Right lobe of liver (tissue), 6 donors: ENCODE measurements at places on chromosomes 6 and 20.

- no peak for DNase-seq
These were observed 5.2 kb downstream of the STK38 start for GRCh38 chr6:36542041-36542440.

GRCh38 chr6:156689656-156690055 is 87.5 kb upstream of the ARID1B start:
- no peak for DNase-seq

DNA sequence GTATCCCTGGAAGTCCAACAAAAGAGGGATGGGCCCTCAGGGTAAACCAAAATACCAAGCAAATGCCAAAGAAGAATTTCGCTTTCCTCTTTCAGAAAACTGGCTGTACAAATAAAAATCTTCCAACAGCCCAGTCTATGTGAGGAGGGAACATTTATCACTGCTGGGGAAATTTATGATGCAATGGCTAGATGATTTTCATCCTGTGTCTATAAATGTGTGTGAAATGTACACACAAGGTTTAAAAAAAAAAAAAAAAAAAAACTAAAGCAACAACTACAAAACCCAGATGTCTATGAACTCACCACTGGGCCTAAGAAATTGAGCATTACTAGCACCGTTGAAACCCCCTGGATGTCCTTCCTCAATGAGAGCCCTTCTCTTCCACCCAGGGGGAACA is 68.7 kb upstream of the SLC4A11 start:
- no peak for DNase-seq

DNA sequence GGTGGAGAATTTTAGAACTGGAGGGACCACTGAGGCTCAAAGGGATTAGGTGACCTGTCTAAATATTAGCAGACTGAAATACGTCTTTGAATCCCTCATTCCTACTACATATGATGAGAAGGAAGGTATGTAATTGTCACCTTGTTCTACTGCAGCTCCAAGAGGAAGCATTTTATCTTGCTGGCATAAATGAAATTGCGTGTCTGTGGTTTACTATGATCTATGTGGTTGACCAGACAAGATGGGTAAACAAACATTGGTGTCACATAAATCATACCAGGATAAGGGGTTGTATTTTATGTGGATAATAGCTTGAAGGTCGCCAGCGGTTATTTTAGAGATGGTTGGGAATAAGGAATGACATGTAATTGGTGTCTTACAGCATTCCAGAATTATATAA is 78.2 kb downstream of the LAMA4 start:
- DNase-seq = no peak

GRCh38 chr6:165515963-165516624 is 146.9 kb downstream of the PDE10A start:
- DNase-seq = no peak

DNA sequence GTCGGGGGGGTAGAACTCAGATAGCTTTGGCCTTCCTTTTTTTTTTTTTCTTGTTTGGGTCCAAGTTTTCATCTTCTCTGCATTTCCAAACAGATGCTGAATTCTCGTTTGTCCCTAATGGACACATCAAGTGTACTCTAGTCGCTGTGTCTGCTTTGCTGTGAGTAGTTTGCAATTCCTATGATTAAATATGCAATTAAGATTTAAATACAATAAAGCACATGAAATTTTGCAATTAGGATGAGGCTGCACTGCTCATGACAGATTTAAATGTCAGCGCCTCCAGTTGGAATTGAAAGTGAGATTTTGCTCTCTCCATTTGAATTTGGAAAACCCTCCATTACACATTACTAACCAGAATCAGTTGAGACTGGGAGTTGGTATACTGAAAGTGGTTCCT is 70.4 kb downstream of the PFDN4 start:
- no peak for DNase-seq

GRCh38 chr20:51058017-51058416 is 35.1 kb upstream of the KCNG1 start:
- DNase-seq = no peak

DNA sequence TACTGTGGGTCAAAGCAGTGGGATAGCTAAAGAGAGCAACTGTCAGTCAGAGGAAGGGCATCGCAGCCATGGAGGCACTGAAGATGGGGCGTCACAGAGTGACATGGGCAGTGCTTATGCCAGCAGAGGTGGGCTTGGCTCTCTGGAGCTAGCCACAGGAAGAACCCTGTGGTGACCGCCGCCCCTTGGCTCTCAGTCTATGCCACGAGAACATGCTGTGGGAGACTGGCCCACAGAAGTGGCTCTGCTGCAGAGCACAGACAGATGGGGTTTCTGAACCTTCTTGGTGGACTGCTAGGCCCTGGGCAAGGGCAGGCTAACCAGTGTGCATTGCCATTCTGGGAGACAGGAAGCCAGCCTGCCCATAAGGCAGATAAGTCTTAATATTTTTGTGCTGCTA is 290.0 kb upstream of the SUPT3H start:
- no peak for DNase-seq

DNA sequence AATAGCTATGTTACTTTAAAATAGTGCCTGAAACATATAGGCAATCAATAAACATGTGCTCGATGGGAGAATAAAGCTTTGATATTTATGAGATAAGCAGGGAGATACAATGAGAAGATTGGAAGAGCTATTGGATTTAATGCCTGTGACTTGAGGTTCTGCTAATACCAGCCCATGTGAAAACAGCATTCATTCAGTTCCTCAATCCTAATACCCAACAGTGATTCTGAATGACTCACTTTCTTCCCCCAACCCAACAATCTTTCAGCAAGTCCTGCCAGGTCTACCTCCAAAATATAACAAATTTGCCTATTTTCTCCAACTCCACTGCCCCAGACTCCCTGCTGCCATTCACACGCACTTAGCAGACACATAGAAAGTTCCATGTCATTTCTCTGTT is 26.6 kb upstream of the KLHL31 start:
- no peak for DNase-seq

- no peak for DNase-seq
These were observed 166.0 kb downstream of the PREX1 start for GRCh38 chr20:48661575-48662455.

GRCh38 chr6:11093376-11093625 is 333 bp upstream of the SMIM13 start:
- no peak for DNase-seq

GRCh38 chr6:50791900-50792508 is 26.7 kb upstream of the TFAP2B start:
- no peak for DNase-seq

GRCh38 chr20:58981628-58982364 is 740 bp downstream of the NELFCD start:
- DNase-seq = peak; percentile 40

DNA sequence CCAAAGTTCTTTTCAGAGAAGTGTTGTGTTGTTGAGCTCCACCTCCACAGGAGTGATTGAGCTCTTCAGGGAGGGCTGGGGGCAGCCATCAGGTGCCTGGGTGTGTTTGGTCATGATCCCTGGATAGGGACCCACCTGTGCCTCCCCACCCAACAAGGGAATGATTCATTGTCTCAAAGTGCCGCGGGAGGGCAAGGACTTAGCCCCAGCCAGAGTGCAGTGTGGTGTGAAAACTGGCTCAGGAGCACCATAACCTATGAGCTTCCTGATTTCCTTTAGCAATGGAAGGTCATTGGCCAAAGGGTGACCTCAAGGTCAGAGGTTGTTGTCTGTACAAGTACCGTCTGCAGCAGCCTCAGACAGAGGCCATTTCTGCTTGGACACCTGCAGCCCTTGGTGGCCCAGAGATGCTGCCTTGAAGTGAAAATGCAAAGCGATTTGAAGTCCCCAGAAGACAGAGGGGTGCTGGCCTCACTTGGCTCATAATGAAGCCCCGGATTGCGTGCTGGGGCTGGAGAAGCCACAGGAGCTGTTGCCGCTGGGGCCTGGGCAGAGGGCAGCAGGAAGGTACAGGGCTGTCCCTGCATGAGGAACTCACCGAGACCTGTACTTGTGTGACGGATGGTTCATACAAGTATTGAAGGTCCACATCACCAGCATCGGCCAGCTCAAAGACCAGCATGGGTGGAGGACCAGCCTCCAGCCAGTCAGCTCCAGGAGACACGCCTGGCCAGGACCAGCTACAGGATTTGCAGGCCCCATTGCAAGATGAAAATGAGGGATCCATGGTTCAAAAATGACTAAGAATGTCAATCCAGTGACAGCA is 100.6 kb upstream of the DUSP22 start:
- DNase-seq = no peak

DNA sequence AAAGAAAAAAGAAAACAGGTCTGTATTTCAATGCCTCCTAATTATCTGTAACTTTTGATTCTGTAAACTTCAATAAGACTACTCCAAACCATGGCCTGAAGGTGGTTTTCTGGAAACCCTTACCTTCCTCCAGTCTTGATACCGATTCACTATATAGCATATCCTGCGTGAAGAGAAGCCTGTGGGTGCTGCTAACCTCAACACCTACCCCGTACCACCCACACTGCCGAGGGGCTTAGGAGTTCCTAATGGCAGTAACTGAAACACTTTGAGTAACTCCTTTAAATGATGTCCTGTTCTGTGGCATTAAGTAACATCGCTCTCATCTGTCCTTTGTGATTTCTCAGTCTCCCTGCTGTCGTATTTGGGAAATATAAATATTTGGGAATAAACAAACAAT is 104.5 kb upstream of the CARMIL1 start:
- DNase-seq = no peak

DNA sequence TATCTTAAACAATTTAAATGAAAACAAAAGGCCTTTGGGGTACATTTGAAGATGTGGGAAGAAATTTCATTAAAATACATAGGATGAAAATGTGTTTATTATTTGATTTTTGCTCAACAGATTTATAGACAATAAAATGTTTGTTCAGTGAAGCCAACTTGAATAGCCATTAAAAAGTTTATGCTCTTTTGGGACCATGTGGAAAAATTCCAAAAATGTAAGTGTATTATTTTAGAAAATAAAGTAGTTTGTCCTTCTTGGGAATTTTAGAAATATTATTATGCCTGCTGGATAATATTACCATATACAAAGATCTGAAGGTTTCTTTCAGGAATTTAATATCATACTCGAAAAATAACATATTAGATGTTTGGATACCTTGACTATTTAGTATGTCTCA is 131.3 kb downstream of the EPM2A start:
- DNase-seq = no peak

DNA sequence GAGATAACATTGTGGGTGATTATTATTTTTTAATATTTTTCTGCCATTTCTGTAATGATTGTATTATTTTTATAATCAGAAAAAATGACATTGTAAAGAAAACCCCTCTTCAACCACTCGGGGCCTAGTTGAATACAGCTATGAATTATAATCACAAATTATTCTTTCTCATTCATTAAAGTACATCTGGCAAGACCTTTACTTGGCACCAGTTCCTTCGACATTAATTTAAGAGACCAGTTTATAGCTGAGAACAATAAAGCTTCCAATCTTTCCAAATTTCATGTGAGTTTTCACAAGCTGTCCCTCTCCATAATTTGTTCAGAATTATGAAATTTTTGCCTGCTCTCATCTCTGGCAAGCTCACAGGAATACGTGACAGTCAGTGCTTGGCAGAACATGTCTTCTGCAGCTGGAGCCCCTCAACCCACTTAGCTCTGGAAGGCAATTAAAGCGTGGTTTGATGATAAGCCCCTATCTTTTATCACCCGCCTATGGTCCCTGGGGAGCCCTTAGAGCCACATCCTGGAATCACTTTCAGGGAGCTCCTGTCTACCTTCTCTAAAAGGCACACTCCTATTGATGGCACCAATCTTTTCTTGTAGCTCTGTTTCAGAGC is 237.2 kb upstream of the PRND start:
- DNase-seq = no peak

GRCh38 chr20:63695424-63696305 is 787 bp upstream of the TNFRSF6B start:
- peak; percentile 70 for DNase-seq

DNA sequence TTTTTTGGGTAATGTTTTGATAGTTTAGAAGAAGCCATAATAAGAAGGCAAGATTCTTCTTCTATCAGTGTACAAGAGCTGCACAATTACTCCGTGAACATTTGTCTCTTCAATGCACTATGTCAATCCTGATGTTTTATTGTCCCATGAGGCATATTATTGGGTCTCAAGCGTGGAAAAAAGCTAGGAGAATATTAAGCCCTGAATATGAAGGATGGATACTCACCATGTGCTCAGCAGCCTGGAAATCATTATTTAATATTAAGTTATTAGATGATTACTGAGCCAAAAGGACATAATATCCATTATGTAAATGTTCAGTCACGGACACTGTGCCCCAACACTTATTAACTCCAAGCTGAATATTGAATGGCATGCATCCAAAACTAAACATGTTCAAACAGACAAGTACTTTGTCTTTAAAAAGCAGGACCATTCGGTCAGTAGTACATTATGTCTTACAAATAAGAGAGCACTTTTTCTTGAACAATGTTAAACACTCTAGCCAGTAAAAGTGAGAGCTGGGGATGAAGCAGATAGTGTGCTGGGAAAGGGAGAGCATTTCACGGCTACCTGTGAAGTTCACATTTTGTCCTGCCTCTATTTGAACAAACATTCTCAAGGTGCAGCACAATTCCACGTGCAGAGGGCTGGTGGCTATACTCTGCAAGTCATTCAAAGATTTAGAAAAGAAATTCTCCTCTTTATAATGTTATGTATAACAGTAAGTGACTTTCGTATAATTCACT is 70.6 kb upstream of the CNR1 start:
- DNase-seq = no peak

- peak; percentile 85 for DNase-seq
These were observed 23.6 kb downstream of the LRP11 start for GRCh38 chr6:149840345-149841075.

DNA sequence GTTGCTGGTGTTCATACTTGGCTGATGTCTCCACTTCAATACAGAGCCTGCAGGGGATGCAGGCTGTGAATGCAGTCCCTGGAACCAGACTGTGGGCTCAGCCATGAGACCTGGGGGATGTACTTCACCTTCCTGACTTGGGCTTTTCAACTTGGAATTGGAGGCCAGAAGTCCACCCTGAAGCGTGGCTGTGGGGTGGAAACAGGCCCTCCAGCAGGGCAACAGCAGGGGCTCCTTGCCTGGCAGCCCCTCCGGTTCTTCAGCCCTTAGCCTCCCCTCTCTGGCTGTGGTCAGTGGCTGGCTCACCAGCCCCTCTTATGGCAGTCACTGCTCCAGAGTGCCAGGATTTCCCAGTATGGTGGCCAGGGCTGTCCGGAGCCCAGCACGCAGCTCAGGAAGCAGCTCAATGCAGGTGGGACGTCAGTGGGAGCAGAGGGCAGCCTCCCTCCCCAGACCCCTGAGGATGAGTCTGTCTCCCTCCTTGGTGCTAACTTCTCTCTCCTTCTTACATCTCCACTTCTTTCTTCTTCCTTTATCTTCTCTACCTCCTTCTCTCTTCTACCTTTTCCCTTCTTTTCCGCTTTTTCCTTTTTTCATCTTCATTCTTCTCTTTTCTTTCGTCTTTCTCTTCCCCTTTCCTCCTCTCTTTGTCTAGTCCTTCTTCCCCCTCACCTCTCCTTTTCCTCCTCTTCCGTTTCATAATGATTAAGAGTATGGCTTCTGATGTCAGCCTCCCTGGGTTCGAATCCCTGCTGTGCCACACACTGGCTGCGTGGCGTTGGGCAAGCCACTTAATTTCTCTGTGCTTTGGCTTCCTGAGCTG is 45.3 kb downstream of the SLC52A3 start:
- DNase-seq = no peak

GRCh38 chr6:131125431-131125830 is 9.8 kb upstream of the AKAP7 start:
- DNase-seq = no peak
